ENCODE measurements at places on chromosomes 5 and 9.

DNA sequence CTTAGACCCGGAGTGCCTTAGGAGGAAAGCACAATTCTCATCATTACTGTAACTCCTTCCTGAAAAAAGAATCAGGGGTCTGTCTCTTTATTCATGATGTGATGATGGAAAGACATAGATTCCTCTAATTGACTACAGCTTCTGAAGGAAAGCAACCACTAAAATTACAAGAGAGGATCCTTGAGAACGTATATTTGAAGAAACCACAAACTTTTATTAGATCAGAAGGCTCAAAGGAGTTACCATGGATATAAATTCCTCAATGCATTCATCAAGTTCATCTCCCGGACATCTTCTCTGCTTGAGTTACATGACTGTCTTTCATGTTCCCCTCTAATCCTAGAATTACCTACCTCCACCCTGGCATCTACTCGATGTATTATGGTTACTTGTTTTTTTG is 104.1 kb upstream of the PAPPA start:
- no peak for DNase-seq

DNA sequence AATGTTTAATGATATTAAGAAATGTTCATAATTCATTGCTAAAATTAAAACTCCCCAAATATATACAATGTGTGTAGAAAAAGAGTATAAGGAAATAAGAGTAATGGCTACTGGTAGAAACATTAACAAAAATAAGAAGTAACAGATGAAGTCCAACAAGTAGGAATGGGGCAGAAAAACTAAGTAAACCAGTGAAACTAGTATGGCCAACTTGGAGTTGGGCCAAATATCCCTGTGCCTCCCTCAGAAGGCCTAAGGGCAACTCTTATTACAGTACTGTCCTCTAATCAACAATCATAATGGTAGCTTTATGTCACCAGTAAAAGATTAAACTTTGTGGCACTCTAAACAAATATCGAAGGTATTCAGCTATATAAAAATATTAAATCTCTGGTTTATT is 93.5 kb downstream of the SSBP2 start:
- DNase-seq, result no peak

DNA sequence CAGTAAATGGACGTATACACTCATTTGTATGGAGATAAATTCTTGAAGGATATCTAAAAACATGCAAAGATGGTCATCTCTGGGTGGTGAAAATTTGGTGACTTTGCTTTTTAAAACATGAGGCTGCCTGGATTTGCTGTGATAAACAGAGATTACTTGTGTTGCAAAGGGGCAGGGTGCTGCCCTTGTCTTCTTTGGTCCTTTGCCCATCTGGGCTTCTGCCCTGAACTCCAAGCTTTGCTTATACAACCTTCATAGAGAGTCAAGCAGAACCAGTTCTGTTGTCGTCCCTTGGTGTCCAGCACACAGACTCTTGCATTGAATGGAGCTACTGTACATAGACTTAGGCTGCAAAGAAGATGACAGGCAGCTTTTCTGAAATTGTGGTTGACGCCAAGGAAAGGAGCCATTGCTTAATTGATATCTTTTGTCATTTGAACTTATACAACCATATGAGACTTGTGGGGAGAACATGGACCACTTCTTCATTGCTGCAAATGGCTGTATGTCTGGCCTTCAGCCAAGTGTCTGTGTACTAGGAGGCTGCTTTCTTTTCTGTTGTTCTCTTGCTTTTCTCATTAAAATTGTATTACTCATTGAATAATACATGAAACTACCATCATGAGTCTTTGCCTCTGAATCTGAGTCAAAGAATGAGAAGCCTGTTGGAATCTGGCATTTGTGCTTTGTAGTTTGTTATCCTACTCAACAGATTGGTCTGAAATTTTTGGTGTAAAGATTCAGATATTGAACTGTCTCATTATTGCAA is 152.5 kb downstream of the DMRT2 start:
- DNase-seq, result no peak

- DNase-seq, result no peak
Observed at GRCh38 chr5:120052916-120053828, 410.9 kb upstream of the PRR16 start.

- DNase-seq, result no peak
Observed at GRCh38 chr5:140227046-140227445, 52.1 kb downstream of the CYSTM1 start.

DNA sequence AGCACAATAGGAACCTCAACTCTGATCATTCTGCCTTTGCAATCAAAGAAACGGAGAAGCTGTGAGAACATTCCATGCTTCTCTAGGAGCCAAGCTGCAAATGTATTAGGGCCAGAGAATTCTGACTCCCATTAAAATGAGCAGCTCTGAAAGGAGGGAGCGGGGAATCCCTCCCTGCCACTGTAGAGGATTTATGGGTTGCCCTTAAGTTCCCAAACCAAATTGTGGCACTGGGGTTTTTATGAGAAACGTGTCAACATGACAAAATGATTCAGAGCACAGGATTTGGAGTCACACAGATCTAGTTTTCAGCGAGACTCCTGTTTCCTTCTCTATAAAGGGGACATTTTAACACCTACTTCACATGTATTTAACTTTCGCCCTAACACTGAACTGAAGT is 1.8 kb downstream of the IL6ST start:
- no peak for DNase-seq

- DNase-seq, result no peak
Observed at GRCh38 chr9:7265181-7265580, 507.4 kb downstream of the KDM4C start.

DNA sequence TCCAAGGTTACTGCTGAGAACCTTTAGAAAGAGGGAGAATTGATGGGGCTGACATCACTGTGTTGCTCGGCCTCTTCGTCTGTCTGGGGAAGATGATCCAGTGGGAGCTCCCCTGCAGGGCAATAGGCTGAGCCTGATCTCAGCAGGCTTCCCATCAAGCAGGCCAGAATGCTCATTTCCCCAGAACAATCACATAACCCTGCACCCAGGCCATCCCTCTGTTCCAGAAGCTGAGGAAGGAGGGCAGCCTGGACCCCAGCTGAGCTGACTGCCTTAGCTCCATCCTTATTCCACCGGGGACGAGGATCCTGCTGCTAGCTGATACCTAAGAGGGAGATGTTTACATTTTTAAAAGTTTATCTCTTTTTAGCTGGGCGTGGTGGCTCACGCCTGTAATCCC is 11.6 kb upstream of the CDC23 start:
- DNase-seq, result no peak

- DNase-seq, result peak; percentile 10
Observed at GRCh38 chr9:3028535-3028934, 184.6 kb upstream of the PUM3 start.

GRCh38 chr5:170353961-170354360 is 35.2 kb downstream of the KCNMB1 start:
- DNase-seq, result no peak

GRCh38 chr5:61256474-61256873 is 75.6 kb upstream of the ZSWIM6 start:
- no peak for DNase-seq

- no peak for DNase-seq
Observed at GRCh38 chr5:39721394-39721793, 296.6 kb upstream of the DAB2 start.

GRCh38 chr5:26024774-26025173 is 1013.6 kb downstream of the CDH9 start:
- peak; percentile 36 for DNase-seq

DNA sequence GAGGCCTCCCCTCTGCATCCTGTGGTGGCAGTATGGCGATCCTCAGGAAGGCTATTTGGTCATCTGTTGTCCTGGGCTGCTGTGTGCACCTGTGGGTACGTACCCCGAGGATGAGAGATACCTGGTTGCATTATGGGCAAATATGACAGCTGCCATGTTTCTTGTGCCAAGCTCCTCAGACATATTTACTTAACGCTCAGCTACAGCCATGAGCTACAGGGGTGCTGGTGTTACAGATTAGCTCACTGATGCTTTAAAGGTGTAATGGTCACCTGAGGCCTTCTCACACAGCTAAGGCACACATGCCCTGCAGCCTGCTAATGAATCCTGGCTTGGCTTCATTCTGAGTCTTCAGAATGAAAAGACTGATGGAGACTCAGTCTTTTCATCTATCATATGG is 12.0 kb downstream of the NDST1 start:
- no peak for DNase-seq

GRCh38 chr9:108709997-108710396 is 145.8 kb downstream of the ACTL7B start:
- DNase-seq, result no peak

GRCh38 chr9:95116002-95116807 is 201.3 kb downstream of the FANCC start:
- peak; percentile 15 for DNase-seq

DNA sequence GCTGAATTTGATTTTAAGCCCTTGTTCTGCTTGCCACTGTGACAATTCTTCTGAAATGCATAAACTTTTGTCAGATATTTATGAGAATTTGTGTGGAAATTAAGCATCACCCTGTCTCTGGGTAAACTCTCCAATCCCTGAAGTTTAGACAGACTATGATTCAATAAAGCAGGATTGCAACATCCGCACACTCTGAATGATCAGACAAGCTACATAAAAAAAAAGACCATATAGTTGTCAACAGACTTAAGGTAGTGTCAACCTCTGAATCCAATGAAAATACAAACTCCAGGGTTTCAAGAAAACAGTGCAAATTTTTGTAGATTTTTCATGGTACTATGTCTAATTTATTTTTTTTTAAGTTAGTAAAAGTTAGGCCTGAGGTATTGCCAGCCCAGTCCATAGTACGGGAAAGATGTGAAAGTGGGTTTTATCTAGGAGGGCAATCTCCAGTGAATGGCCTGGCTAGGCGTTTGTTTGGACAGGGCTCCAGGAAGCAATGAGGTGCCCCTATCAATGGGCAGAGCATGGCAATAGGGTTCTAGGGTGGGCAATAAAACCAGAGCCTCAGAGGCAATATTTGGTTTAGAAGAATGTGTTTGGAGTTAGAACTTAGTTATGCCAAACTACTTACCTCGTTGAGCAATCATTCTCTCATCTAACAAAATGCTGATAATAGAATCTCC is 762.6 kb upstream of the SEMA6A start:
- no peak for DNase-seq

Measured in NCI-H524 (cell line).